Stimulated activated CD4-positive, alpha-beta T cell treated with anti-CD3 and anti-CD28 coated beads, Interleukin-12 subunit alpha, Interleukin-12 subunit beta, amount 100 ng/mL, for 4 hours (primary cell): ENCODE measurements at places on chromosomes 5 and 9.

DNA sequence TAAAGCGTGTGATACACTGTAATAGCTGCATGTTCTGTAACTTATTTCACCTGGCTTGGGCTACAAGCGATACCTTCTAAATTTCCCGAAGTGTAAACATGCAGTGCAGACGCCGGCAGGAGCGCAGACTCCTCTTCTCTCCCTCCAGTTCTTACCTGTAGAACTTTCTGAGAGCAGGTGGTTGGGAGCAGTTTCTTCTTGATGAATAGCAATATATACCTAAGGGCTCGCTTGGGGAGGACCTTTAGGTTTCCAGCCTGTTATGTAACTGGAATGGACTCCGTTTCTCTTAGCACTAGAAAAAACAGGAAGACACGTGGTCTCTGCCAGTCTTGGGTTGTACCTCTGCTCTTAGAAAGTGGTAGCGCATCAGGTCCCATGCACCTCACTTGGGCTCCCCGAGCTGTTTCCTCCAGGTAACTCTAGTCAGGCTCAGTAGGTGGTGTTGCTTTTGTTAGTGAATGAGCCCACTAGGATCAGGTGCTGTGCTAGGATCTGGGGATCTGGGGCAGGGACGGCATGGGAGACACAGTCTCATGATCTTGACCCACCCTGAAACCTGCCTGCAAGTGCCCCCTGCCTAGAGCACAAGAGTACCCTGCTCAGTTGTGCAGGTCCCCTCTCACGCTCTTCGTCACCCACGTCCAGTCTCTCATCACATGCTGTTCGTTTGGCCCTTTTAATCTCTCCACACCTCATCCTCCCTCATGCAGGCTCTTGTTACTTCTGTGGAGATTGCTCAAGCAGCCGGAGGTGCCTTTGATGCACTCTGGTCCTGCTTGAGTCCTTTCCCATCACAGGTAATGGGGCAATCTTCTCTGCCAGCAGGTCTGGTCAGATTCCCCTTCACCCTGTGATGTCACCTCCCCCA, 2.8 kb downstream of the TENT4A start:
- no peak for DNase-seq

DNA sequence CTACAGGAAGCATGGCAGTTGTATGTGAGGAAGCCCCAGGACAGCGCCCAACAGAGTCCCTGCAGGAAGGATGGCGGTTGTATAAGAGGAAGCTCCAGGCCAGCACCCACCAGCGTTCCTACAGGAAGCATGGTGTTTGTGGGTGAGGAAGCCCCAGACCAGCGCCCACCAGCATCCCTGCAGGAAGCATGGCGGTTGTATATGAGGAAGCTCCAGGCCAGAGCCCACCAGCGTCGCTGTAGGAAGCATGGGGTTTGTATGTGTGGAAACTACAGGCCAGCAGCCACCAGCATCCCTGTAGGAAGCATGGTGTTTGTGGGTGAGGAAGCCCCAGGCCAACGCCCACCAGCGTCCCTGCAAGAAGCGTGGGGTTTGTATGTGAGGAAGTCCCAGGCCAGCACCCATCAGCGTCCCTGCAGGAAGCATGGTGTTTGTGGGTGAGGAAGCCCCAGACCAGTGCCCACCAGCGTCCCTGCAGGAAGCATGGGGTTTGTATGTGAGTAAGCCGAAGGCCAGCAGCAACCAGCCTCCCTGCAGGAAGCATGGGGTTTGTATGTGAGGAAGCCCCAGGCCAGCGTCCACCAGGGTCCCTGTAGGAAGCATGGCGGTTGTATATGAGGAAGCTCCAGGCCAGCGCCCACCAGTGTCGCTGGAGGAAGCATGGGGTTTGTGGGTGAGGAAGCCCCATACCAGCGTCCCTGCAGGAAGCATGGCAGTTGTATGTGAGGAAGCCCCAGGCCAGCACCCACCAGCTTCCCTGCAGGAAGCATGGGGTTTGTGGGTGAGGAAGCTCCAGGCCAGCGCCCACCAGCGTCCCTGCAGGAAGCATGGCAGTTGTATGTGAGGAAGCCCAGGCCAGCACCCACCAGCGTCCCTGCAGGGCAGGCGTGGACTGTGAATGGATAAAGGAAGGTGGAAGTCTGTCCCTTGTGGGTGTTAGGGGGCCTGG, 79.0 kb downstream of the DAP start:
- no peak for DNase-seq

GRCh38 chr9:38118862-38119438, 49.9 kb upstream of the SHB start:
- DNase-seq: no peak

DNA sequence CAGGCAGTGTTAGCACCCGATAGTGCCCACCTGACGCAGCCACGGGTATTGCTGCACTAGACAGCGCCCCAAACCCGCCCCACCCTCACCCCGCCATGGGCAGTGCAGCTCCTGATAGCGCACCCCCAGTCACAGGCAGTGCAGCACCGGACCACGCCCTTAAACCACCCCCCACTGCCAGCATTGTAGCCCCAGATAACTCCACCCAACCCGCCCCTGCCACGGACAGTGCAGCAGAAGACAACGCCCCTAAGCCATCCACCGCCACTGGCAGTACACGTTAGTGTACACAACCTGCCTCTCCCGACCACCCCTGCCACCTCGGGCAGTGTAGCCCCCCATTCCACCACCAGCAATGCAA, 825 bp upstream of the PCAT7 start:
- DNase-seq: no peak

DNA sequence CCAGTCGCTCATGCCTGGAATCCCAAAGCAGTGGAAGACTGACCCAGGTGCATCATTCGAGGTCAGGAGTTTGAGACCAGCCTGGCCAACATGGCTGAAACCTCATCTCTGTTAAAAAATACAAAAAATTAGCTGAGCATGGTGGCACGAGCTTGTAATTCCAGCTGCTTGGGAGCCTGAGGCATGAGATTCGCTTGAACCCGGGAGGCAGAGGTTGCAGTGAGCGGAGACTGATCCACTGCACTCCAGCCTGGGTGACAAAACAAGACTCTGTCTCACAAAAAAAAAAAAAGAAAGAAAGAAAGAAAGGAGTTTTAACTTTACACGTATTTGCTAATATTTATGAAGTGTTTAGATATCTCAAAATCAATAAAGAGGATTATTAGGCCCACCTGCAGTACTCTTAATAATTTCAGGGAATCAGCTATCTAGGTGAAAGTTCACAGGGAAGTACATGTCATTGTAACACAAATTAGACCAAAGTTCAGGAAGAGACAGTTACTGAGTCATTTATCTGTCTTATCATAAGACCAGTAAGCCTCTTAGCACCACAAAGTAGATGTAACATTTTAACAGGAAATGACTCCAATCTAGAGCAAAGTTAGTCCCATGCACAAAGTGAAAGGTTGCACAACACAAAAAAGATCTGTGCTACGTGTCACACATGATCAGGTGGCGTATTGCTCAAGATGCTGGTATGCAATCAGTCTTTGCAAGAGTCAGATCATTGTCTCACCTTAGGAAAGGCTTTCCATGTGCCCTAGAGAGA, 34.1 kb upstream of the PLIN2 start:
- DNase-seq: no peak

- DNase-seq: no peak
These were observed 170.8 kb upstream of the MSX2 start for GRCh38 chr5:174553556-174553955.

DNA sequence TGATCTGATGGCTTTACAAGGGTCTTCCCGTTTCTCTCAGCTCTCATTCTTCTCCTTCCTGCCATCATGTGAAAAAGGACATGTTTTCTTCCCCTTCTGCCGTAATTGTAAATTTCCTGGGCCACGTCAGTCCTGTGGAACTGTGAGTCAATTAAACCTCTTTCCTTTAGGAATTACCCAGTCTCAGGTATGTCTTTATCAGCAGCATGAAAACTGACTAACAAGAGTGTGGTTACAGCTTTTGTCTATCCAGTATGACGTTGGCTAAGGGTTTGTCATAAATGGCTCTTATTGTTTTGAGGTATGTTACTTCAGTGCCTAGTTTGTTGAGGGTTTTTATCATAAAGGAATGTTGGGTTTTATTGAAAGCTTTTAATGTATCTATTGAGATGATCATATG, 501.6 kb downstream of the CAAP1 start:
- DNase-seq: no peak

GRCh38 chr9:105392531-105392930, 55.3 kb upstream of the FSD1L start:
- no peak for DNase-seq

- DNase-seq: no peak
These were observed 294.9 kb downstream of the MED10 start for GRCh38 chr5:6083311-6083978.

GRCh38 chr9:113950195-113951031, 74.3 kb downstream of the ZNF618 start:
- DNase-seq: no peak

DNA sequence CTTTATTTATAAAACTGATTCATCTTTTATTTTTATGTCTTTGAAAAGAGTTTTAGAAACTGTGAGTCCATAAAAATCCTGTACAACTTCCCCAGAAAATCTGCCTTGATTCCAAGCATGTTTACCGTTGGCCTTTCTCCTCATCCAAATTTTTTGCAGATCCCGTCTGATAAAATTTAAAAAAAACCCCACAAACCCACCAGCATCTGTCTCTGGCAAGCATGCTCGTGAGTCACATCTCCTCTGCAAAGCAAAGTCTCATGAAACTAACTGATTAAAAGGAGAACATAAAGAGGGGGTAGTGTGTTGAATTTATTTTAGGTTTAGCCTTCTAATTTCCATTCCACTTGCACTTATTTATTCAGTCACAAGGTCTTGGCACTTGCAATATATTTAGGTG, 109.4 kb downstream of the MAT2B start:
- DNase-seq: no peak

- DNase-seq: no peak
These were observed 9.9 kb upstream of the FBP1 start for GRCh38 chr9:94649100-94649819.
